ENCODE measurements at places on chromosomes 3 and 15.

DNA sequence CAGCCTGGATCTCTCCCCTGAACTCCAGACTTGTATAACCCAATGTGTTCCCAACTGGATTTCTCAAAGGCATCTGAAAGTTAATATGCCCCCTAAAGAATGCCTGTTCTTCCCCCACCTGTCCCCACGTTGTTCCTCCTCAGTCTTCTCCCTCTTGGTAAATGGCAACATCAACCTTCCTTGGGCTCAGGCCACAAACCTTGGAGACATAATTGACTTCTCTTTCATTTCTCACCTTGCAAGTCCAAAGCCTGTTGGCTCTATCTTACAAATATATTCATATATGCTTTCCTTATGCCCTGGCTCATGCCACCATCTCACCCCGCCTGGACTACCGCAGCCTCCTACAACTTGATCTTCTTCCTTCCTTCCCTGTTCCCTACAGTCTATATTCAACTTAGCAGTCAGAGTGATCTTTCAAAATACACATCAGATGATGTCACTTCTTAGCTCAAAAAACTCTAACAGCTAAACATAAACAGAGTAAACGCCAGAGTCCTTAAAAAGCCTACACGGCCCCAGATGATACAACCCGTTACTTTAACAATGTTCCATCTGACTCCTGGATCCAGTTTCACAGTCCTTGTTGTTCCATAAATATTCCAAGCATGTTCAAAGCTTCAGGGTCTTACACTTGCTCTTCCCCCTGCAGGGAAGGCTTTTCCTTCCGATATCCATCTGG is 66.2 kb downstream of the ETV5 start:
- DNase-seq = no peak

DNA sequence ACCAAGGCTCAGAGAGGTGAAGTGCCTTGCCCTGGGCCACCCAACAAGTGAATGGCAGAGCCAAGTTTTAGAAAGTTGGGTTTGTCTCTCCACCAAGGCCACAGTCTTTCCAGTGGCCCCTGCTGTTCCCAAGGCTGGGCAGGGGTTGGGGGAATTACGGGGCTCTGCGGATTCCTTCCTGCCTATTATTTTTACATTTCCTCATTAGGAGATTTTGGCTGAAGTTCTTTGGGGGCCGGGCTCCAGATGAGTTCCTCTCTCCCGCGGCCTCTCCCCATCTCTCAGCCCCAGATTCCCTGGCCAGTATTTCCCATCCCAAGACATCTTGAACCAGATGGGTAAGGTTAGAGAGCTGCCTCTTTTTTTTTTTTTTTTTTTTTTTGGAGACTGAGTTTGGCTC is 44.0 kb upstream of the SMAD6 start:
- no peak for DNase-seq

- DNase-seq = no peak
Measured at GRCh38 chr3:150763841-150764483, 993 bp upstream of the SIAH2 start.

GRCh38 chr3:178567611-178568010 is 31.4 kb downstream of the KCNMB2 start:
- DNase-seq = no peak

DNA sequence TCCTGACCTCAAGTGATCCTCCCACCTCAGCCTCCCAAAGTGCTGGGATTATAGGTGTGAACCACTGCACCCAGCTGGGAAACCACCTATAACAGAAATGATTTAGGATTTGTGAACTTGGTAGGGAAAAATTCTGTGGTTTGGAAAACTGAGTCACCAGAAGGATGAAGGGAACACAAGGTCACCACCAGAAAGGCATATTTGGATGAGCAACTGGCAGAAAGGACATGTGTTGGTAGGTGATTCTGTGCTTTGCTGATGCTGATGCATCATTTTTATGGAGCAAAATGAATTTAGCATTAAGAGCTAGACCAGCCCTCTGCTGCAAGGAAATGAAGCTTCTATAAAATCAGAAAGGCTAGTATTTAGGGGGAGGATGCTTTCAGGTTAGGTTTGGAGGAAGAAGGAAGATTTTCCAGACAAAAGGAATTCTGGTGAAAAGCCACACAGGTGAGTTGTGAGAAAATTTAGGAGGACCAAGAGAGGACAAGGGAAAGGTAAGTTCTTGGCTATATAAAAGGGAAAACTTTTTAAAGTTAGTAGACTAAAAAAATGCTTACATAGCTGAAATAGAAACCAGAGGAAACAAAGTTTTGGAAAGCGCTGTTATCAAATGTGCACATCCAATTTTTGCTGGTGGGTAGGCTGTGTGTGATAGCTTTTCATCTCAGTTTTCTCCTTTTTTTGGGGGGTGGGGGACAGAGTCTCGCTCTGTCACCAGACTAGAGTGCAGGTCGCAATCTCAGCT is 3.6 kb downstream of the PXK start:
- DNase-seq = no peak

- DNase-seq = no peak
Measured at GRCh38 chr3:8608791-8609467, 35.7 kb downstream of the SSUH2 start.

GRCh38 chr3:47611576-47611975 is 32.9 kb upstream of the CSPG5 start:
- no peak for DNase-seq

- DNase-seq = no peak
Measured at GRCh38 chr15:27124287-27124871, 153.4 kb downstream of the GABRG3 start.

GRCh38 chr3:139517321-139518065 is 22.0 kb downstream of the RBP1 start:
- DNase-seq = no peak

DNA sequence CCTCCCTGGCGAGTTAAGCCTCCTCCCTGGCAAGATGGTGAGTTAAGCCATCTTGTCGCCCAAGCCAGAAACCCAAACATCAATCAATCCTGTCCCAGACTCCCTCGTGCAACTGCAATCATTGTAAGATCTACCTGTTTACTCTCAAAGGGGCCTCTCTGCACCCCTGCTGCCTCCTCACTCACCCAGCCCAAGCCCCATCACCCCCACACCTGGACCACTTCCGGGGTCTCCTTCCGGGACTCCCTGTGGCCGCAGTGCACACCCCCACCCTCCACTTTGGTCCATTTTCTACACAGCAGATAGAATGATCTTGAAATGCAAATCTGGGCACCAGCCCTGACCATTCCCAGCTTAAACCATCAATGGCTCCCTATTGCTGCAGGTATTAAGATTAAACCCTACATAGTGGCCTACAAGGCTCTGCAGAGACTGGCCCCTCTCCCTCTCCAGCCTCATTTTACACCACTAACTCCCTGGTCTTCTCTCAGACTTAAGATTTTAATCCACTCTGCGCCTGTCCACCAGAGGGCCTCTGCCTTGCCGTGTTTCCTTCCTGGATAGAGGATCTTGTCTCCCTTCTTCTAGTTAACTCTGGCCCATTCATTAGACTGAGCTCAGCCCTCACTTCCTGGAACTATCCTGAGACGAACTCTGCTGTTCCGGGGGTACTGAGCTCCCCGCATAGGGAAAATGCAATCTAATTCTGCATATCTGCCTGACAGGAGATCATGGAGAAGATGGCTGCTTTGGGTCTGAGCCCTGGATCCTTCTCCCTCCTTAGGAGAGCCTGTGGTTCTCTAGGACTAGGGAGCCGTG is 41.9 kb upstream of the SLC6A1 start:
- DNase-seq = no peak

DNA sequence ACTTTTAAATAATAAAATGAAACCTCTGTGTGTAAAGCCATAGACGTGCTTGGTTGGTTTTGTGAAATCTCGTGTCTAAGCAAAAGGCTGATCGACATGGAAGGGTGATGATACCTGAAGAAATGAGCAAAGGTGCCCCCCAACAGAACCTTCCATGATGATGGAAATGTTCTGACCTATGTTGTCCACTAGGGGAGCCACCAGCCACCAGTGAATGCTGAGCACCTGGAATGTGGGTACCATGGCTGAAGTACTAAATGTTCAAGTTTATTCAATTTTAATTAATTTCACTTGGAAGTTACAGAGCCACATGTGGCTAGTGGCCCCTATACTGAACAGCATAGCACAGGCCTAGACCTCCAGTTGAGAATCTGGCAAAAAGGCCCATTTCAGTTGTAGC is 158.8 kb downstream of the POLR2M start:
- no peak for DNase-seq

- no peak for DNase-seq
Measured at GRCh38 chr15:59035201-59035600, 47.7 kb downstream of the RNF111 start.

DNA sequence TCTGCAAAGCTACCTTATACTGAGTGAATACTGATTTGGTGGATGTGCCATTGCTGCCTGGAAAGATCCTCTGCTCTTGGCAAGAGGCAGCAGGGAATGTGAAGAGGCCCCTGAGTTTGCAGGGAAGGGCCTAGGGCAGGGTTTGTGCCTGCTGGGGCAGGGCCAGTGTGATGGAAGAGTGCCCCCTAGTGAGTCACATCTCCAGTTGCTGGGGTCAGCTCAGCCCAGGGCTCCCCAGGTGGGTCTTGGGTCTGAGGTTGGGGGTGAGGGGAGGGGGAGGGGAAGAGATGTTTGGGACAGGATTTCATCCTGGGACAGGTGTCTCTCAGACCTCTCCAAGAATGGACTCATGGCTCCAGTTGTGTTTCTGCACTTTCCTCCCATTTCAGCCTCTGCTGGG is 4.1 kb upstream of the AMOTL2 start:
- DNase-seq = no peak

DNA sequence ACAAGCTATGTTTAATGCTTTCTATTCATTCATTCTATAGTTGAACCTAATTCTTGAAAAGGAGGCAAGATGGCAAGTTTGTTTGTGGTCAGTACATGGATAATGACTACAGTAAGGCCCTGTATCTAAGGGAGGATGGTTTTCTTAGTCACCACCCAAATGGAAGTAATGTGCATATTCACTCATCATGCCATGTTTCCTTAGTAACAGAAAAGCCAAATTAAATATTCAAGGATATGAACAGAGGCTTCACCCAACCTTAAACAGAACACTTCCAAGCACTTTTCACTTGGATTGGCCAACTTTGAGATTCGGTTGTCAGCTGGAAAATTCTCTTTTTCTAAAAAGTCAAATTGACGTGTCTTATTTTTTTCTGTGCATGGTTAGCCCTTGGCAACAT is 805.3 kb upstream of the LMCD1 start:
- DNase-seq = no peak

DNA sequence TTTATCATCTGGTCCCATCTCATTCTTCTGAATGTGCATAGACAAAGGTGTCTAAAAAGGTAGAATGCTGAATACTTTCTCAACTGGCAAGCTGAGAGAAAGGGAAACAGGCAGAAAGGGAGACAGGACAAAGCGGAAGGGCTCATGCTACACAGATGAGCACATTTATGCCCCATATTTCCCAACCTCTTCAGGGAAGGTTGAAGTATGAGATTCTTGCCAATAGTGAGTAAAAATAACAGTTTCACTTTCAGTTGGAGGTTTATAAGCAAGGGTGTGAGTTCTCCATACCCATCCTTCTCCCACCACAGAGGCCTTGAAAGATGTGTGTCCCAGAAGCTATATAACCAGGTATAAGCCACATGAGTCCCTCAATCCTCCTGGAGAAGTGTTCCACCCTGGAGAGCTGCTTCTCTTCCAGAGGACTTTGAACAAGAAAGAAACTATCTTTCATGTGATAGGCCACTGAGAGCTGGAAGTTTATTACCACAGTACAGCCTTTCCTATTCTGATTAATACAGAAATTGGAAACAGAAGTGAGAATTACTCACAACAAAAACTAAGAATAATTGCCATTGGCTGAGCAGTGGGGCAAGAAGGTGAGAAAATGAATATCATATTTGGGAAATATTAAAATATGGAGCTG is 709.4 kb upstream of the NR2F2 start:
- no peak for DNase-seq

DNA sequence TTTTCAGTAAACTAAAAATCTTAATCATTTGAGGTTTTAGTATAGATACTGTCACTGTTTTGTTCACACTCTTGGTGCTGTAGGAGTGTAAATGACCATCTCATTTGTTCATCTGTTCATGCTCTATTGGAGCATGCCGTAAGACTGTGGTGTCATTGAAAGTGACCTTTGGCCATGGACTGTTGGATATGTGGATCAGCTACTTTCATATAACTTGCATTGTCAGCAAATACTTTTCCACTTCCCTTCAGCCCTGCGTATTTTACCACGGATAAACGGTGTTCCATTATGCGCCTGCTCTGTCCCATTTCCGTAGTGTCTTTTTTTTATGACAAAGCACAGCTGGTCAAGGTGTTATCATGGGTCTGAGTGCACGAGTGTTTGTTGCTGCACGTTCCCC is 32.6 kb upstream of the SENP5 start:
- DNase-seq = no peak

DNA sequence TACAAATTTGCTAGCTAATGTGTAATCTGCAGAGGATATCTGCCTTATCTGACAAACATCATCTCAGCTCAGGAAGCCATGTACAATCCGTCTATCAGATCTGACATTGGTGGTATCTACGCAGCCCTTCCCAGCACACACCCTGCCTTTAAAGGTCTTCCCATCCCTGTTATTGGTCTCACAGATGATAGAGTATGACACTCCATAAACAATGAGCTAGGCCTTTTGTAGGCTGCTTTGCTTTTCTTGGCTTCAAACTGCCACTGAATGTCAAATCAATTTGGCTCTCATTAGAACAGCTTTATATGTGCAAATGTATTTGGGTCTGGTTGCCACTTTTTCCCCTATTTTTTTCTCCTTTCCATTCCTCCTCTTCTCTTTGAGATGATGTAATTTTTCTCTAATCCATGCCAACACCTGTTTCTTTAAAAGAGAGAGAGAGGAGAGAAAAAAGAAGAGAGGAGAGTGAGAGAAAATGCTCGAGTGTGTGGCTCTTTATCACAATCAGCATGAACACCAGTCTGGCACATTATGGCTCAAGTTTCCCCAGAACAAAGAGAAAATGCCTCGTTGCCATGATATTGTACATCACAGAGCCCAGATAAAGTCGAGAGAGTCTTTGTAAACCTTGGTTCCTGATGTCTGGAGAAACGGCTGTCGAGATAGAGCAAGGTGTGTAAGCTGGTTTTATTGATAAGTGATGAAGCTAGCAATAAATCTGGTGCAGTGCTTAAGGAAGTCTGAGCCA is 80.8 kb upstream of the DPH6 start:
- DNase-seq = no peak

GRCh38 chr15:90412356-90413194 is 24.5 kb downstream of the IQGAP1 start:
- DNase-seq = no peak

DNA sequence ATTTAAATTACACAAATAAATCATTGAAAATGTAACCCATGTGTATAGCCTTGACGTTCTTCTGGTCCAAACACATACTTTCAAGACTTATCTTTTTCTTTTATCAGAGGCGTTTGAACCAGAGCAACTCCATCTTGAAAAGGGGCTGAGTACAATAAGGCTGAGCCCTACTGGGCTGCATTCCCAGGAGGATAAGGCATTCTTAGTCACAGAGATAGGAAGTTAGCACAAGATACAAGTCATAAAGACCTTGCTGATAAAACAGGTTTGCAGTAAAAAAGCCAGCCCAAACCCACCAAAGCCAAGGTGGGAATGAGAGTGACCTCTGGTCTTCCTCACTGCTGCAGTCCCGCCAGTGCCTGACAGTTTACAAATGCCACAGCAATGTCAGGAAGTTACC is 101.0 kb upstream of the IGSF10 start:
- no peak for DNase-seq
